CD4-positive, alpha-beta T cell treated with Interleukin-21 for 1 hour (primary cell): ENCODE measurements at places on chromosomes 6 and 20.

- DNase-seq: peak; percentile 49
These were observed 29.5 kb downstream of the TSHZ2 start for GRCh38 chr20:53001498-53002301.

GRCh38 chr20:2449386-2449785 lies 21.2 kb downstream of the SNRPB start:
- no peak for DNase-seq

GRCh38 chr20:62423326-62423706 lies 4.0 kb downstream of the RBBP8NL start:
- DNase-seq: no peak

DNA sequence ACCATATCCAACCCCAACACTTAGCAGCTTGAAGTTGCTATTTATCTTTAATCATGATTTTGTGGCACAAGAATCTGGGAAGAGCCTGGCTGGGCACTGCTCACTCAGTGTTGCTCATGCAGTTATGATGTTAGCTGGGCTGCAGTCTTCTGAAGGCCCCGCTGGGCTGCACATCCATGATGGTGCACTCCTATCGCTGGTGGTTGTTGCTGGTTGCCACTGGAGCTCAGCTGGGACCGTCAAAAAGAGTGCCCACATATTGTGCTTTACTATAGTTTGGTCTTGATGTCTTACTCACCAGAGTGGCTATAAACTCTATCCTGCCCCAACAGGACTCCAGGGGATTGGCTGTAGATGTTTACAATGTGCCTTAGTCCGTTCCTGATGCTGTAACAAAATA lies 137.8 kb downstream of the PCSK2 start:
- no peak for DNase-seq

DNA sequence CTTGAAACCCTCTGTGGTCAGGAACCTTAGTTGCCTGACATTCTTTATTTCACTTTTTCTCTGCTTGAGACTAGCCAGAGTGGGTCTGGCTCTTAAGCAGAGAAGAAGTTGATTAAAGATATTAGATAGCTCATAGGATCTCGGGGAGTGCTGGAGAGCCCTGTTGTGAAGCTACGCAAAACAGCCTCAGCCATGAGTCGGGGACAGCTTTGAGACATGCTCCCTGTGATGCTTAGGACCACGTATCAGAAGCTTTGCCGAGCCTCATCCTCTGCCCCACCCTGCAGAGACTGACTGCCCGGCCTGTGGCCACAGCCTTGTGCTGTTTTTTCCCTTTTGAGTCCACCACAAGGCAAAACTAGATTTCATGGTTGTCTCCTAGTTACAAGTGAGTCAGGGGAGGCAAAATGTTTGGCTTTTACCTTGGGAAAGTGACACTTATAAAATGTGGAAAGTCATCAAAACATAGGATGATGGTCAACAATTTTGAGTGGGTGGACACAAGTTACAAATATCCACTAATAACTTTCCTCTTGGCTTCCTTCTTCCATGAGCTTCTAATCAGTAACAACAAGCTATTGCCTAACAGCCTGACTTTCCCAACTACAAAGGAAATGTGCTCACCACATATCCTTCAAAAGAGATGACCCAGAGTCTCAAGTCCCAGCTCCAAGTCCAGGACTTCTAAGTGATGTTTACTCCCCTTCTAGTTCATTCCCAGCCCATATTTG lies 108.4 kb downstream of the JAG1 start:
- DNase-seq: no peak

DNA sequence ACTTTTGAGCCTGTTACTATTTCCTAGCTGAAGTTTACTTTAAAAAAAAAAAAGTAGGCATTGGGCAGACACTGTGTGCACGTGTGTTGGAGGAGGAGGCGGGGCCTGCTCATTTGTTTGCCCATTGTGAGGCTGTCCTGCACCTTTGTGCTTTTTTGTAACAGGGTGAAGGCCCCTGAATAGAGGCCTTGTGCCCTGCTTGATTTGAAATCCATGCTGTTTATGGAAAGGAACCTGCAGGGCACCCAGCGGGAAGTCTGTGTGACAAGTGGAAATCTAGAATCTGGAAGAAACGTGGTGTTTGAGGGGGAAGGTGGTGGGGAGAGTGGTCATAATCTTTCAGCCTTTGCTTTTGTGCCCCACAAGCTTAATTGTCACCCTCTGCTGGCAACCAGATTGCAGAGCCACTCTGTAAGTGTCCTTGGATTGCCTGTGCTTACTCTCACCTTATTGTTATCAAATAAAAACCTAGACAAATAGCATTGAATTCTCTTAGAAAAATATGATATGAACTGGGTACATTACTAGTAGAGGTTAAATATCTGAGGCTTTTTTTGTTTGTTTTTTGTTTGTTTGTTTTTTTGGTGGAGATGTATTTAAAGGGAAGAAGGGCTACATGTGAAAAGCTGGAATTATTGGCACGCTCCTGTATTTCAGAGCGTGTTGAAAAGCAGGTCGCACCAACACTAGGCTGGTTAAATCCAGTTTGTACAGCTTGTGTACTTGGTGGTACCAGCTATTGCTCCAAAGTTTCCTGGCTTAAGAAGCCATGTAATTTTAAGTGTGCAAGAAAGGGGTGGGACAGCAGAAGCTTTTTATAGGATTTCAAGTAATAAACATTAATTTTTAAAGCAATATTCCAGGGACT lies 156.3 kb downstream of the ARID1B start:
- DNase-seq: no peak

DNA sequence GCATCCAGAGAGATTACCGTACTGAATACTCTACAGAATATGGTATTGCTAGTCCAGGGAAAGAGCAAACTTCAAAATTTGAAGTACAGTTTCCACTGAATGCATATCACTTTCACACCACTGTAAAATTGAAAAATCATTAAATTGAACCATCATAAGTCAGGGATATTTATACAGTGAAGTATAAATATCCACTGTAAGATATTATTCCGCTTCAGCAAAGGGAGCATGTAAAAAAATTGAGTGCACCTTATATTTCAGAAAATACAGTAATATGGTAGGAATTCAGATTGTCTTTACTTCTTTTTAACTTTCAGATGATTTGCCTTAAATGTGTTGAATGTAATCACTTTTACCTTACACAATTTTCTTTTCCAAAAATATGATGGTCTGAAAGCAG lies 60.9 kb upstream of the TXNDC5 start:
- no peak for DNase-seq

- no peak for DNase-seq
These were observed 123.1 kb upstream of the GJE1 start for GRCh38 chr6:142009647-142010046.

- DNase-seq: no peak
These were observed 172.1 kb downstream of the CDKAL1 start for GRCh38 chr6:20706238-20706938.

GRCh38 chr20:59662161-59662560 lies 57.8 kb downstream of the PHACTR3 start:
- DNase-seq: no peak

- DNase-seq: no peak
These were observed 16.0 kb downstream of the TM9SF4 start for GRCh38 chr20:32125506-32125905.

GRCh38 chr6:89944826-89945407 lies 50.6 kb downstream of the GJA10 start:
- DNase-seq: peak; percentile 44

DNA sequence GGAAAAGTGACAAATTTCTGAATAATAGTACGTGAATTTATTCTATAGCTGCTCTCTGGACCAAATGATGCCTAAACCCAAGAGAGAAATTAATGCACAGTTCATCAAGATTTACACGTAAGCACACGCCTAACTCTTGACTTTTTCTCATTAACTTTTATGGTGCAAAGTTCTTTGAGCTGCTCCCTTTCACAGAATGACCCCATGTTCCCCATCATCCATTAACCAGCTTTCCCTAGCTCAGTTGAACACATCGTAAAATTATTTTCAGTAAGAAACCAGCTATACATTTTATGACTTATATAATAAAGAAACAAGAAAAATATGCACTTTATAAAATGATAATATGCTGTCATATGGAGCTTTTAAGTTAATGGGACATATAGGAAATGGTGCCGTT lies 54.3 kb downstream of the ID4 start:
- no peak for DNase-seq

DNA sequence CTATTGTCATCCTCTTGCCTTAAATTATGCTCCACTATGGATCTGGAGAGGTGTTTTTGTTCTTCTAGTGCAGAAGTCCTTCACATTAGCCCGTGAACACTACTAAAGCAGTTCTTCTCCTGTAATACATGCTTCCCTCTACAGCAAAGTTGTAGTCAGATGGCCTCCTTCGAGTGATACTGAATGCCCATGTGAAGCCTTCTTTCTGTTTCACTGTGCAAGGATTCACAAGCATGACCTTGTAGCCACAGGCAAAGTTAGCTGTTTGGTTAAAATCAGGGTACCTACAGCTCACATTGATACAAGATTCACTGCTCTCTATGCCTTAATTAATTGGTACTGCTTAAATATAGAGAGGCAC lies 47.6 kb downstream of the ARHGAP18 start:
- no peak for DNase-seq

- DNase-seq: no peak
These were observed 162.4 kb upstream of the KCNG1 start for GRCh38 chr20:51185277-51185676.

GRCh38 chr20:391041-391711 lies 10.6 kb downstream of the TRIB3 start:
- no peak for DNase-seq

DNA sequence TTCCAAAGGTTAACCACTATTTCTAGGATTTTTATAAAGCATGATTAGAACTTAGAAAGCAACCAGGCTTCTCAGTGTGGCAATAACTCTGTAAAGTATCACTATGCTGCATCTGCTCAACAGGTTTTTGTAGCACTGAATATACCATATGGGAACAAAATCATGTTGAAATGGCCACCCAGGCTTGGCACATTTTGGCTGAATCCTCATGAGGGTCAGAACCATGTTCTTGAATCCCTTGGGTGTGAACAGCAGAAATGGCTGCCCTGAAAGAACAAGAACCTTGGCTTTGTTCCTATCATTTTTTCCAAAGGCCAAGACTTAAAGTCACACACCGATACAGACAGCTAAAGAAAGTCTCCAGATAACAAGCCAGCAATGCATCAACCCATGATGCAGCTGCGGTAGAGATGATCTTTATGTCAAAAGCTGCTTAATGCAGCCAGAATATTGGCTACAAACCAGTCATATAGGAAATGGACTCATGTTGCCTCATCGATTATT lies 283.0 kb upstream of the NOX3 start:
- DNase-seq: no peak

DNA sequence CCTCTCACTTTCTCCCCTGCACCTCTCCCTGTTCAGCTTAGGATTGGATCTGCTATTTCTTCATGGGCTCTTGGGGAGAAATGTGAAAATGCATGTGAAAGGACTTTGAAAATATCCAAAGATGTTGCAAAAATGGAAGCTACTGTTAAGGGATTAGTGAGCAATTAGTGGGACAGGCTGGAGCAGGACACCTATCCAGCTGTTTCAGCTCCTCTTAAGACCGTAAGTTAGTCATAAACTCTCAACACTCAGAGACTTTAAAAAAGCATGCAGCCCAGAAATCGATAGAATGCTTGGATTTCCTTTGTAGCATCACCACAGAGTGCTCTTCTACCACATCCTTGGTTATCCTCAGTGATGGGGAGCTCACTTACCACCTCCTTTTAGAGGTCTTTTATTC lies 88.7 kb downstream of the SLC24A3 start:
- DNase-seq: no peak

DNA sequence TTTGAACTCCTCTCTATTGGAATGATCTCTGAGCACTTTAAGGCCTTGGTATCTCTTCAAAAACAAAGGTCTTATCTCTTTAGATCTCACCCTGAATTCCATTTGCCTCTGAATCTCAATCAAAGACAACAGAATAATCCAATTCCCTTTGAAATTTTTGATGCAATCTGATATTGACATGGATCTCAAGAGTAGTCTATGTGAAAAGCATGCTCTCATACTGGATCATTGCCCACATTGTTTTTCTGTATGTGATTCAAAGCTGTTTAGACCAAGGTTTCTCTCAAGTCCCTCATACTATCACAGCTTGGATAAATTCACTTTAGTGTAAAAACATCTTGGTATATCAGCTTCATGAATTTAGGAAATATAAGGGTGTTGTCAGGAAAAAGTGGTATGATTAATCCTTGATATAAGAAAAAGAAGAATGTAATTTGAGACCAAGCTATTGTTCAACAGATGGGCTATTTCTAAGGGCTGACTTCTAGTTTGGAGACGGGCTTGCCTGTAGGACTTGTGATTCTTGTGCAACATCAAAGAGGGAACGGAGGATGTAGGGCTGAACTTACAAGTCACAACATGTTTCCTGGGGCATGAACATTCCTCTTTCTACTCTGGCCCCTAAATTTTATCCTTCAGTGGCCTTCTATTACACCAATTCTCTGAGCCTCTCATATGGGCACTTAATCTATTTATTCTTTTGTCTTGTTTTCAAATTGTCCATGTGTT lies 77.9 kb upstream of the CITED2 start:
- DNase-seq: no peak

GRCh38 chr6:90285042-90285481 lies 11.6 kb downstream of the BACH2 start:
- peak; percentile 20 for DNase-seq
